ENCODE measurements at places on chromosomes 6 and 20.
A peak's percentile ranks its signal among the peaks of the same experiment; 100 is the strongest.

DNA sequence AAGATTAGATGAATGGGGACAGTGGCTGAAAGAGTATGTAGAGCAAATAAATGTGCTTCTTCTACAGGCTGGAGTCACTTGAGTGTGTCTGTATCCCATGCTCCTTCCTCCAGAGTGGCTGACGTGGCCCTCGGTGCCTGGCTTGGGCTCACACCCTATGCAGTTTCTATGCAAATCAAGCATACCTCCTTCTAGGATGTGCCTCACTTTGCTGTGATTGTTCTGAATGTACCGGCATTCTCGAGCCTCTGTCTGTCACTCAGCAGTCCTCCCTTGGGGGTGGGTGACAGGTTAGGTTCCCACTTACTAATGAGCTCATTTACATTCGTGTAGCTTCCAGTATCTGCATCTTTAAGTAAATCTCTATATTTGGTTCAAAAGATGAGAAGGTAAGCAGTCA lies 55.1 kb upstream of the HDDC2 start:
- no peak for DNase-seq

DNA sequence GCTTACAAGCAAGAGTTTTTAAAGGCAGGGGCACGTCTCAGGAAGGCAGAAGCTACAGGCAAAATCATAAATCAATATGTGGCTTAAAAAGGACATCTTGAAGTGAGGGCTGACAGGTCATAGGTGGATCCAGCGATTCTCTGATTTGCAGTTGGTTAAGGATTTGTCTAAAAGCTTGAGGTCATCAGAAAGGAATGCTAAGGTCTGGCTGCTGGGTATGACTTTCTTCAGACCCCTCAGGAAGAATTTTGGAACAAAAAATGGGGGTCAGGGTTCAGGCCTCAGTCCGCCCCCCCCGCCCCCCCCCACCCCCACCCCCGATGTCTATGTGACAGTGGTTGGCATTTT lies 261.9 kb downstream of the CDH4 start:
- no peak for DNase-seq

DNA sequence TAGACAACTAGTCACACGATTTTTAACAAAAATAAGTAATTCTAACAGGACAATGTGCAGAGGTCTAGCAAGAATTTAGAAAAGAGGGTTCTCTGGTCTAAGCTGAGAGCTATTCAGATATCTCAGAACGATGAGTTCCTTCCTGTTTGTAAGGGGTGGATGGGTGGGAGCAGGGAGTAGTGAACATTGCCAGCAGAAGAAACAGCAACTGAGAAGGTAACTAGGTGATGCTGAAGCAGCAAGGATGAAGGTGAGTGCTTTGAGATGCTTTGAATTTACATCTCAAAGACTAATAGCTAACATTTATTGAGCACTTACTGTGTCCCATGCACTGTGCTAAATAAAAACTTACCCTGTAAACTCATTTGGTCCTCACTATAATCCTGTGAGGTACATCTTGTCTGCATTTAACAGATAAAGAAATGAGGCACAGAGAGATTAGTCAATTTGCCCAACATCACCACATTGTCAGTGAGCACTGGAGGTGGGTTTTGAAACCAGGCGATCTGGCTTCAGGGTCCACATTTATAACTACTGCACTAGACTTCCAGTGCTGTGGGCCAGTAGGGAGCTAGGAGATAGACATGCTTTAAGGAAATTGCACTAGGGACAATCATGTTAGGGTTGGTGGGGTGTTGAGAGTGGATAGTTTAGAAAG lies 15.7 kb downstream of the BRD2 start:
- no peak for DNase-seq

DNA sequence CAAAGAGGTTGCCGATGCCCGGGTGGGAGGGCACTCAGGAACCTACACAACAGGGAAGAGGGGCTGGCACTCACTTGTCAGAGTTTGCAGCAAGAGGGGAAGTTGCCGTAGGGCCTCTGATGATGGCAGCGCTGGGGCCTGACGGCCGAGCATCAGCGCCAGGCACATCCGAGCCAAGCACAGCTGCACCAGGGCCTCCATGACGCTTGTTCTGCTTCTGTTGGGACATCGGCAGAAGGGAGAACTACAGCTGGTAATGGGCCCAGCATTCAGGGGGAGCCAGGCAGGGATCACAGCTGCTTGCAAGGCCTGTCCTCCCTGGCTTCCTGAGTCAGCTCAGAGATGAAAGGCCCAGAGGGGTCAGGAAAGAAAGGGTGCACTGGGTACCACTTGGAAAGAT lies 367.7 kb downstream of the CDH4 start:
- DNase-seq, result no peak

GRCh38 chr6:72248621-72249020 lies 362.3 kb downstream of the RIMS1 start:
- no peak for DNase-seq

- DNase-seq, result no peak
Measured at GRCh38 chr20:11496380-11496779, 421.3 kb upstream of the BTBD3 start.

- peak; percentile 63 for DNase-seq
Measured at GRCh38 chr6:156780102-156780641, 3.0 kb downstream of the ARID1B start.

DNA sequence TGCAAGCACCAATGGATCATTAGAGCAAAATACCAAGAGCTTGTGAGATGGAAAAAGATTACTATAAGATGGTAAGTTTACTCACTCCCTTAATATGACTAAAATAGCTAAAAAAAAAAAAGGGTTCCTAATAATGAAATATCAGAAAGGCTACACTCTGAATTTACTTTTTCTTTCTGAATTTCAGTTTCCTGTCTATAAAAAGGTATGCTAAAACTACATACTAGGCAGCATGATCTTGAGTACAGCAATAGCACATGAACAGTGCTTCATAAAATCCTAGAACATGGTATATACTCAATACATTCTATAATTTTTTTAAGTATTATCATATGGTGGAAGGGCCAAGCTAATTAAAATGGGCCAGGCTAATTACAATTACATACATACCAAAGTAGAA lies 24.0 kb upstream of the FAM135A start:
- no peak for DNase-seq

- DNase-seq, result no peak
Measured at GRCh38 chr6:4287372-4287771, 152.0 kb upstream of the ECI2 start.

- no peak for DNase-seq
Measured at GRCh38 chr6:27650620-27651370, 177.9 kb upstream of the ZNF184 start.

- DNase-seq, result no peak
Measured at GRCh38 chr6:16466800-16467553, 228.6 kb downstream of the GMPR start.

- no peak for DNase-seq
Measured at GRCh38 chr6:27582928-27583725, 110.2 kb upstream of the ZNF184 start.

- DNase-seq, result no peak
Measured at GRCh38 chr6:21855811-21856455, 262.4 kb downstream of the SOX4 start.

DNA sequence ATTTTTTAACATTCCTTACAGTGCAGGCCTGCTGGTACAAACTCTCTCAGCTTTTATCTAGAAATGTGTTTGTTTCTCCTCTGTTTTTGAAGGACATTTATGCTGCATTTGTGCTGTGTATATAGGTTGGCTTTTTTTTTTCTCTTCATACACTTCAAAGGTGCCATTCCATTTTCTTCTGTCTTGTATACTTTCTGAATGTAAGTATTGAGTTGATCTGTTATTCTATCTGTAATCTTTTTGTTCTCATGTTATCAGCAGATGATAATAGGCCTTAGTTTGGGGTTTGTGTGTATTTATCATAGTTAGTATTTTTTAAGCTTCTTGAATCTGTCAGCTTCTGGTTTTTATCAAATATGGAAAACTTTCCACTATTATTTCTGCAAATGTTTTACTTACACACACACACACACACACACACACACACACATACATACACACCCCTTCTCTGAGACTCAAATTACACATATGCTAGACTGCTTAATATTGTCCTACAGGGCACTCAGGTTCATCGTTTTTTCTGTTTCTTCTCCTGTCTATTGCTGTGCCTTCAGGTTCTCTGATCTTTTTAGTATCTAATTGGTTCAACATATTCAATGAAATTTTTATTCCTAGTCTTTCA lies 74.6 kb downstream of the RPP40 start:
- no peak for DNase-seq

DNA sequence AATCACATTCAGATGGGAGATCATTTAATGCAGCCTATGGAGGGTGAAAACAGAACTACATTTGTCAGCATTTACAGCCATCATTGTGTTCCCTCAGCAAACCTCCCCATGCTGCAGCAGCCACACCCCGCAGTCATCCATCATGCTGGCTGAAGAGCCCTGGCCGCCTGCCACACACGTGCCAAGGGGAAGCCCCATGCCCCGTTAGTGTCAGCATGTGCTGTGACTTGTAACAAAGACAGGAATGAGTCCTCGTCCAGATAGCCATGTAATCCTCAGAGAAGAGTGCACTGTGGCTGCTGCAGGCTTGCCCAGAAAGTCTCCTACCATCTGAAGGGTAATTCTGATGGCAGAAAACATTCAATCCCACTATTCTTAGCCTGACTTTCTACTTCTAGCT lies 1097.8 kb downstream of the KIF16B start:
- DNase-seq, result no peak

GRCh38 chr20:44904377-44904776 lies 5.5 kb upstream of the PABPC1L start:
- no peak for DNase-seq

- DNase-seq, result no peak
Measured at GRCh38 chr6:117506180-117506835, 23.8 kb downstream of the DCBLD1 start.

- DNase-seq, result no peak
Measured at GRCh38 chr6:116144605-116145004, 18.7 kb upstream of the COL10A1 start.

DNA sequence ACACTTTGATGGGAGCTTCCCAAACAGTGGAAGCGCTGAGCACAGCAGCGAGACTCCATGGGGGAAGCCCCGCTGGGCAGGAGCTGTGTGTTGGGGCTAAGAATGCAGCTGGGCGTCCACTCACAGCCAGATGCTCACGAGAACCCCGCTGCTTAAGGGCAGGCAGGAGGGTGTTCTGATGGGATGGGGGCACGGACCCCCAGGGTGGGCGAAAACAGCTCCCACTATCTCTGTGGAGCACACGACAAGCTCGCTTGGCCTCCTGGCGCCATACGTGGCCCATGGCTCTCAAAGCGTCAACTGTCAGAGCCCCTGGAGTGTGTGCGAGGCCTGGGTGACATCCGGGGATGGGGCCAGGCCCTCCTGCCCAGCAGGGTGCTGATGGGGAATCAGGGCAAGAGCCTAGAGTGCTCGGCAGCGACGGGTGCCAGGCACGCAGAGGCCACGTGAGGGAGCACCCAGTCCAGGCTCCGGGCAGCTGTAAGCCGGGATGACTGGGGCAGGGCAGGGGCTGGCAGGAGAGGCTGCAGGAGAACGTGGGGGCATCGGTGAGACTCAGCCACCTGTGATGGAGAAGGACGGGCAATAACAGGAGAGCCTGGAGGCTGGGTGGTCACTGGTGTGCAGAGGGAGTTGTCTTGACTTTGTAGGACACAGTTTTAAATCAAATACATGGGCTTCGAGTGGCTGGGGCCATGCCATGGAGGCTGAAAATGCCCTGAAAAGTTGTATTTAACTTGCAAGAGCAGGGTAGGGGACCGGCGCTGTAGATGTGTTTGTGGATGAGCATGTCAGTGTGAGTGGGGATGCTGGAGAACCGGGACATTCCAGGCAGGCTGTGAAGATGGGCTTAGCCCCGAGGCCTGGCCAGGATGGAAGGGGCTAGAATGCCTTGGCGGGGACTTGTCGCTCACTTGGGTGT lies 27.3 kb downstream of the PYGB start:
- no peak for DNase-seq

DNA sequence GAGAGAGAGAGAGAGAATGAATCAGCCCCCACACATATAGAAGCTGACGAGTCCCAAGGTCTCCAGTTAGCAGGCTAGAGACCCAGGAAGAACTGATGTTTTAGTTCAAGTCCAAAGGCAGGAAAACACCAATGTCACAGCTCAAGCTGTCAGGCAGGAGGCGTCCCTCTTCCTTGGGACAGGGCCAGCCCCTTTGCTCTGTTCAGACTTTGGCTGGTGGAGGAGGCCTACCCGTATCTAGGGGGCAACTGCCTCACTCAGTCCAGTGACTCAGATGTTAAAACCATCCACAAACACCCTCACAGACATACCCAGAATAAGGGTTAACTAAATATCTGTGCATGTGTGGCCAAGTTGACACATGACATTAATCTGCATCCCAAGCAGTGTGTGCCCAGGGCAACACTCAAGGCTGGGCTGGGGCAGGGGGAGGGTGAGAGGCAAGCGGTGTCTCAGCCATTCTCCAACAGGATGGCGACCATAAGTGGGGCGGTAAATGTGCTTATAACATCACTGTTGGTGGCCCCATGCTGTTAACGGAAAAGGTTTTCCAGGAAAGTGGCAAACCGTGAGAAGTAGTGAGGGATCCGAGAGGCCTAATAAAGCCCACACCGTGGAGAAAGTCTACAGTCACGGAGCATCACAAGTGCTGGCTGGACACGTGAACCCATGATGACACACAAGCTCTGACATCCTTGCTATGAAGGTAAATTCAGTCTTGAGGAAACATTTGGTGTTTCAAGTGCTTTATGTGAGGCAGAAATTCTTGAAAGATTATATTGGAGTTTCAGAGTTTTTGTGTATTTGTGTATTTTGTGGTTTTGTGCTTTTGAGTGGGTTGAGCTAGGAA lies 28.1 kb downstream of the RAMACL start:
- DNase-seq, result no peak
